ENCODE measurements at places on chromosomes 16 and 17. TPM values are rescaled to one million over a fixed set of nuclear protein-coding genes. Genes with fewer than 3 reads are reported as not detected.

The CKLF gene
- 33.0 TPM for total RNA-seq

- DNase-seq = no peak
Observed at GRCh38 chr17:42241871-42242270, 34.3 kb downstream of the STAT5B start.

The MFAP4 gene
- 0.82 TPM for total RNA-seq

DNA sequence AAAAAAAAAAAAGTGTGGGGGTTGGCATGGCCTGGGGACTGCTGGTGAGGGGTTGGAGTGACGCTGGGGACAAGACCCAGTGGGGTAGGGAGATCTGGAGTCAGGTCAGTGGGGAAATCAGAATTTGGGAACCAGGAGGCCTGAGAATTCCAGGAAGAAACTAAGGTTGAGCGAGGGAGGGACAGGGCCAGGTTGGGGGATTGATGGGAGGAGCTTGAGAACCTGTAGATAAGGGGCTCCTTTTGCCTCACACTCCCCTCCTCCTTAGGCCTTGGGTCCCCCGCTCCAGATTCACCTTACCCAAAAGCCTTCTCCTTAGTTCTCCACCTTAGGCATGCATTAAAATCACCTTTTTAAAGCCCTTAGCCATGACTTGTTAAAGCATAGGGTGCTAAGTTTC, 8.3 kb upstream of the PYDC1 start:
- no peak for DNase-seq

The ZNF263 gene
- 45.7 TPM for total RNA-seq

The C1QTNF8 gene
- not detected for total RNA-seq
